HAP-1 (cell line): ENCODE measurements at places on chromosomes 5 and 9.

GRCh38 chr9:21812946-21813568 lies 10.6 kb downstream of the MTAP start:
- peak; percentile 42 for DNase-seq

- no peak for DNase-seq
Observed at GRCh38 chr5:79399046-79399445, 114.9 kb downstream of the HOMER1 start.

DNA sequence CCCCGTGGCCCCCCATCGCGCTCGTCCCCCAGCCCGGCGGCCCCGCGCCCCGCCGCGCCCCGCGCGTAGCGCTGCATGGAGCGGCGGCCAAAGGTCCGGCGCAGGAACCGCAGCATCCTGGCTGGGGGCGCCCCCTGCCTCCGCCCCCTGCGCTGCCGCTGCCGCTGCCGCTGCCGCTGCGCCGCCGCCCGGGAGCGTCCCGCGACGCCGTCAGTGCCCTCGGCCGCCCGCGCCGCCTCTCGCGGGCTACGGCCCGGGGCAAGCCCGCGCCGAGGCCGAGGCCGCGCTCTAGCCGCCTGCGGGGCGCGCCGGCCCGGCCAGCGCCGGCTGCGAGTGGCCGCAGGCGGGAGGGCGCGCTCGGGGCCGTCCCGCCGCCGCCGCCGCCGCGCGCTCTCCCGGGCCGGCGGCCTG lies 523 bp downstream of the EPB41L4B start:
- peak; percentile 45 for DNase-seq

DNA sequence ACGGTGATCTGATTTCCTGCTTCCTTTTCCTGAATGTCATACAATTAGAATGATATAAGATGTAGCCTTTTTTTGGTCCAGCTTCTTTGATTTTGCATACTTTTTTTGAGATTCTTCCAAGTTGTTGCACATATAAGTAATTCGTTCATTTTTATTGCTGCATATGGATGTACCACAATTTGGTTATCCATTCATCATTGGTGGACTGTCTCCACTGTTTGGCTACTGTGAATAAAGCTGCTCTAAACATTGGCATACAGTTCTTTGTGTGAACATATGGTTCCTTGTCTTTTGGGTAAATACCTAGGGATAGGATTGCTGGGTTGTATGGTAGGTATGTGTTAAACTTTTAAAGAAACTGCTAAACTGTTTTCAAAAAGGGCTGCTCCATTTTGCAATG lies 52.6 kb downstream of the OR1J1 start:
- DNase-seq: no peak
